ENCODE measurements at places on chromosomes 7 and 10. TPM values are rescaled to one million over a fixed set of nuclear protein-coding genes. Genes with fewer than 3 reads are reported as not detected.

DNA sequence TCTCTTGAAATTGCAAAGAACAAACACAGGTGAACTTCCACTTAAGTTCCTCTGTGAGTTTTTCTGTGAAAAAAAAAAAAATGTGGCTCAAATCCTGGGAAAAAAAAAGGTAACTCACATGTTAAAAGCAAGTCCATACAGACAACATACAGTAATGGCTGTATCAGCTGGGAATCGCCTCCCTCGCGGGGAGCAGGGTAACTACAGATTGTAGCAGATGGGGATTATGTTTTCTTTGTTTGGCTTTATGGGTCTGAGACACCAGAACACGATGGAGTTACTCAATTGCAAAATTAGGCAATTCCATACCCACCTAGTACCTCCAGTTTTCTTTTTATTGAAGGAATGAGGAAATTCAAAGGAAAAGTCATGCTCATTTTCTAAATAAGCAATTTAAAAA, 42.3 kb downstream of the FEZF1 start:
- no peak overlapping the region for H3K27ac ChIP-seq
- H3K4me1 ChIP-seq = no peaks in the 10 kb centered on the region
- no peaks in the 10 kb centered on the region for H3K36me3 ChIP-seq
- no peak for DNase-seq
- H3K27me3 ChIP-seq = no peaks in the 10 kb centered on the region
- H3K4me3 ChIP-seq = no peak overlapping the region

GARS1 gene
- 80.3 TPM for total RNA-seq

DNA sequence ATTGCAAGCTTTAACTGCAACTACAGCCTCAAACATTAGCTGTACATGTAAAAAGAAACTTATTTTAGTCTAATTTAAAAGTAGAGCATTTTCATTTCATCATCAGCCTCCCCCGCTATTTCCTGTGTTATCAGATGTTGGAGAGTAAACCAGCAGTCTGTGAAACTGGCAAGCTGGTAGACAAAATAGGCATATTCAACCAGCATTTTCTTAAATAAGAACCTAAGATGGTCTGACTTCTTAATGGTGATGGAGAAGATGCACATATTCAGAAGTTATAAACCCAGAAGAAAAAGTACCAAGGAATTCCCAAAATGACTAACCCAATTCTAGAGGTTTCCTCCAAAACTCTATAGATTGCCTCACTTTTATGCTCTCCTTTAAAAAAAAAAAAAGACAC, 24.9 kb downstream of the PIK3AP1 start:
- H3K4me3 ChIP-seq = no peak overlapping the region
- no peaks in the 10 kb centered on the region for H3K4me1 ChIP-seq
- peaks cover 3% of the 10 kb centered on the region for H3K27me3 ChIP-seq
- H3K27ac ChIP-seq = no peak overlapping the region

CALCR gene
- 0.64 TPM for total RNA-seq

MOGAT3 gene
- total RNA-seq = not detected

GRCh38 chr10:17847585-17848296, 38.6 kb downstream of the MRC1 start:
- no peaks in the 10 kb centered on the region for H3K36me3 ChIP-seq
- no peak overlapping the region for H3K27ac ChIP-seq
- no peaks in the 10 kb centered on the region for H3K27me3 ChIP-seq
- H3K4me3 ChIP-seq = no peak overlapping the region

- H3K4me3 ChIP-seq = no peak overlapping the region
- no peak overlapping the region for H3K27ac ChIP-seq
- peaks cover 10% of the 10 kb centered on the region for H3K36me3 ChIP-seq
- DNase-seq = no peak
- H3K4me1 ChIP-seq = peaks cover 16% of the 10 kb centered on the region
Measured at GRCh38 chr7:149875396-149875795, 1.6 kb downstream of the ATP6V0E2 start.

UPK3B gene
- total RNA-seq = 0.48 TPM

GRCh38 chr7:42483886-42484285, 246.9 kb upstream of the GLI3 start:
- no peak overlapping the region for H3K27ac ChIP-seq
- DNase-seq = no peak
- H3K27me3 ChIP-seq = no peaks in the 10 kb centered on the region
- H3K4me3 ChIP-seq = no peak overlapping the region

GRCh38 chr10:454860-455259, 234.6 kb downstream of the DIP2C start:
- no peaks in the 10 kb centered on the region for H3K27me3 ChIP-seq
- DNase-seq = peak; percentile 68
- H3K4me3 ChIP-seq = no peak overlapping the region
- no peaks in the 10 kb centered on the region for H3K36me3 ChIP-seq

DNA sequence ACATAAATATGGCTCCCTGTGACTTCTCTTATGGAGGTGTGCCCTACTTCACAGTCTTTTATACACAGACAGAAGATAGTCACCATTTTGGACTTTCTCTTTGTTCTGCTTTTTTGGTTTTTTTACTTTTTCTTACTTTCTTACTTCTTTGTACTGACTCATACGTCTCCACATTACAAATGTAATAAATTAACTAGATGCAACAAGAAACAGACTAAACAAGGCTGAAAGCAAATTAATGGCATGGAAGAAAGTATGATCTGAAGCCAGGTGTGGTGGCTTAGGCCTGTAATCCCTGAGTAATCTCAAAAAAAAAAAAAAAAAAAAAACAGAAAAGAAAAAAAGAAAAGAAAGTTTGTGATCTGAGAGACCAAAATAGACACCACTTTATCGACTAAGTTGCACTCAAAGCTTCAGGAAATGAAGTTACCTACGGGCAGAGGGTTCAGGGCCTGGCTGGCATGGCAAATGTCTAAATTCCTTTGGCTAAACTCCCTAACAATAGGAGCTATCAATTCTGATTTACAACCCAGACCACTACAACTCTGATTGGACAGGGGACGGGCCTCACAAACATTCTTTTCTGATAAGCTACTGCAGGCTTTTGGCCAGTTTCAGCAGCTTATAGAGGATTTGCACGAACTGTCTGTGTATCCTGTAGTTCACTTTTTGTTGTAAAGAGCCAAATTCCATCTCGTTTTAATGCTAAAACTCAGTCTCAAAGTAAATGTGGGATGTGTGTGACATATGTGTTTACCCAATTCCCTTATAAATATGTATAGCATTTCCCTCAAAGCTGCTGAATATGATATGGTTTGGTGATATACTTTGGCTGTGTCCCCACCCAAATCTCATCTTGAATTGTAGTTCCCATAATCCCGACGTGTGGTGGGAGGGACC, 129.1 kb downstream of the SEPTIN14 start:
- H3K27ac ChIP-seq = no peak overlapping the region
- DNase-seq = no peak
- no peaks in the 10 kb centered on the region for H3K4me1 ChIP-seq
- H3K27me3 ChIP-seq = no peaks in the 10 kb centered on the region

All from psoas muscle (tissue), 8 donors.